CD4-positive, alpha-beta memory T cell (primary cell): ENCODE measurements at places on chromosomes 5 and 9. TPM values are rescaled to one million over a fixed set of nuclear protein-coding genes. Genes with fewer than 3 reads are reported as not detected.

Gene AMBP
- not detected for total RNA-seq

DNA sequence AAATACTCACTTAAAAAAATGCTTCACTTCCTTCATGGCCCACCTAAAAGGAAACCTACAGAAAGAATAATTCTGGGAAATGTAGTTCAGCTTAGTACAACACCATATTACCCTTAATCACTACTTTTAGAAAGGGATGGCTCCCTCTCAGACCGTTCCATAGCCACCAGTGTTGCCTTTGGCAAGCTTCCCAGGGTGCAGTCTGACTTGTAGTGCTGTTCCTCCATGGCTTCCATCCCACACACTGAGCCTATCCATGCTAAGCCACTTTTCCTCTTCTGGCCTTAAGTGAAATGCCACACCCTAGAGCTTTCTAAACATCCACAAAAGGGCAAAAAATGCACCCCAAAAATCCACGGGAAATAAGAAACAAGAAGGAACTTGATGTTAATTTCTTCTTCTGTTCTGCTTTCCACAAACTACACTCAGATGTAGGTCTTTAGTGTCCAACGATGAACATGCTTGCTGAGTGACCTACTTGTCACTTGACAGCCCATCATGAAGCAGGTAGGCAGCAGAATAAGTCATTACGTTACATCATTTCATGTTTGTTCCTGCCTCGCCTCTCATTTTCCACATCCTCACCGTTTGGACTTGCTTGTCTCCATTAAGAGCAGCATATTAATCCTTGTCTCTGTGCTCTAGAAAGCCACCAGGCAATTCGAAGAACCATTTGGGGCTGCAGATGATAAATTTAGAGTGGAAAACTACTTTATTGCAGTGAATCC lies 391.1 kb upstream of the GRAMD2B start:
- H3K4me1 ChIP-seq = no peaks in the 10 kb centered on the region
- H3K27ac ChIP-seq = no peak overlapping the region
- no peak overlapping the region for H3K4me3 ChIP-seq
- no peak for DNase-seq
- no peaks in the 10 kb centered on the region for H3K36me3 ChIP-seq

Gene SAXO1
- total RNA-seq = 0.29 TPM

- no peak for DNase-seq
- H3K27ac ChIP-seq = no peak overlapping the region
- H3K36me3 ChIP-seq = no peaks in the 10 kb centered on the region
- H3K4me1 ChIP-seq = no peaks in the 10 kb centered on the region
Observed at GRCh38 chr5:160799184-160799583, 52.8 kb downstream of the ATP10B start.

Gene G3BP1
- total RNA-seq = 189 TPM

DNA sequence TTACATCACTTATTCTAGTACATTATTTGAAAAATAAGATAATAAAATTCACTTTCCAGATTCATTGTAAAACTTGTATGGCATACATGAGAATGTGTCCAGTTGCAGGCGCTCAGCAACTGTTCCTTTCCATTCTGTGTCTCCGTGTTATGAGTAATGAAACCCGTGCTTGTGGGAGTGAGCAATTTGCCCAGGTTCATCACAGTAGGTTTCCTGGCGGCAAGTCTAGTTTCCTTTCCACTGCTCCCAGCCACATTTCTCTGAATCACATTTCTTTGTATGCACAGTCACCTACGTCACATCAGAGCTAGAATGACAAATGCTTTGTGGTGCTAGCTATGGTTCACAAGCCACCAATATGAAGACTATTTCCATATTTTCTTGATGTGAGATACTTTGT lies 39.9 kb downstream of the MOCS2 start:
- no peaks in the 10 kb centered on the region for H3K27me3 ChIP-seq
- H3K27ac ChIP-seq = no peak overlapping the region
- no peaks in the 10 kb centered on the region for H3K4me1 ChIP-seq
- no peaks in the 10 kb centered on the region for H3K36me3 ChIP-seq

DNA sequence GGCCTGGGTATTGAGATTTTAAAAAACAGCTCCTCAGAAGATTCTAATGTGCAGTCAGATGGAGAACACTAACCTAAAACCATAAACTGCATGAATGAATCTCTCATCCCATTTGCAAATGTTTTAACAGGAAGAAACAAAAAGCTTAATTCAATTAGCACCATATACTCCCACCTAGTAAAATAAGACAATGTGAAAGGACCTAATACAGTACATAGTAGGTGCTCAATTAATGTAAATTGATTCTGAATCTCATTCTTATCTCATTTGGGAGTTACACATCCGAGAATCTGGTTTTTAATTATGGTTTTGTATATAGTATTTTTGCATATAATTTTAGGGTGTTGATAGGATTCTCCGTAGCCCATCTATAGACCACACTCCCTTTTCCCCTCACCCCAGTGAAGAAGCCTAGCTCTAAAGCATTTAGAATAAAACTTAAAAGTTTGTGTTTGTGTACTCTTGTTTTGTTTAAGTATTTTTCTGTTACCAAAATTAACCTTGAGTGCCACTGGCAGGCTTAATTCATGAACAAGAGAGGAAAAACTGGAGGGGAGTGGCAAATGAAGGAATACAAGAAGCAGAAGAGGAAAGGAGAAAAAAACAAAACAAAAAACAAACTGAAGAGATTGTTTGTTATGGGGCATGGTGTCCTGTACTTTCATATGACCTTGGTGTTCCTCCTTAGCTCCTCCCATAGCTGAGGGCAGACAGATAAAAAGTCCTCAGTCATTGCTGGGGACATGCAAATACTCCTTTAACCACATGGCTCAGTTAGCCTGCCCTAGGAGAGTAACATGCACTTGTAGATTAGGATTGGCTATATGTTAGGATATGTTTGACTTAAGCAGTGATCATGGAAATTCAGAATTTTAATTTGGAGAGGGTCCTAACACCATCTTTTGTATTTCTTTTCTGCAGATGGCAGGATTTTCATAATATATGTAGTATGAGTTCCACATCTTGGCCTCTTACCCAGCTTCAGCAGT lies 1.2 kb downstream of the RNF14 start:
- DNase-seq = peak; percentile 49
- H3K27ac ChIP-seq = peak overlapping the region; percentile 96
- H3K4me1 ChIP-seq = peaks cover 28% of the 10 kb centered on the region
- peak overlapping the region; percentile 85 for H3K4me3 ChIP-seq
- H3K36me3 ChIP-seq = peaks cover 17% of the 10 kb centered on the region
- no peaks in the 10 kb centered on the region for H3K27me3 ChIP-seq

Gene PCDHA11
- not detected for total RNA-seq

DNA sequence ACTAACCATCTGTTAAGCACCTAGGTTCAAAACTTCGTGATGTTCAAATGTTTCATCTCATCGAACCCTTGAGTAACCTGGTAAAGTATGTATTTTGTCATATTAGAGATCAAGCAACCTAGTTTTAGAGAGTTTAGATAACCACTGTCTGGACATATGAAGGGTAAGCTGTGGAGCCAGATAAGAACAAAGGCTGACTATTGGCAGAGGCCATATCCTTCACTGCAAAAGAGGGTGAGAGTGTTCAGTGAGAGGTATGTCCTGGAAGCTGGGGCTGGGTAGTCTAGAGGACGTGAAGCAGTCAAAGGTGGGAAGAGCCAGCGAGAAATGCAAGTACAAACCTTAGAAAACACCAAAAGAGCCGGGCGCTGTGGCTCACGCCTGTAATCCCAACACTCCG lies 573.1 kb upstream of the KLF4 start:
- no peaks in the 10 kb centered on the region for H3K4me1 ChIP-seq
- no peak for DNase-seq
- H3K4me3 ChIP-seq = no peak overlapping the region
- H3K27me3 ChIP-seq = no peaks in the 10 kb centered on the region

DNA sequence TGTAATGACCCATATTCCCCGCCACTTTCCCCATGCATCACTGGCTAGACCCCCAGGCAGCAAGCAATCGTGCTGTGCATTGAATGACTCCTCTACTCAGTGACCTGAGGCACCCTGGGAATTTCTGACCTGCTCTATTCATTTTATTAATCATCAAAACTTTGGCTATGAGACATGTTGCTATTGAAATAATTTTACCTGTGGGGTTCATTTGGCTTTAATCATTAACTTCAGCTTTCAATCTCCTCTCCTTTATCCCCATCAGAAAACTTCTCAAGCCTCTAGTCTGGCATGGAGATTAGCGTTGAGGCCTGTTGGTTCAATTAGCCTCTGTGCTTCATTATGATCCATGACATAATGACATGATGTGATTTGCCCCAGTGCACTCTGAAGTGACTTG lies 429.0 kb downstream of the ZNF608 start:
- no peak overlapping the region for H3K27ac ChIP-seq
- H3K27me3 ChIP-seq = no peaks in the 10 kb centered on the region
- H3K36me3 ChIP-seq = no peaks in the 10 kb centered on the region
- no peak for DNase-seq
- no peaks in the 10 kb centered on the region for H3K4me1 ChIP-seq
- no peak overlapping the region for H3K4me3 ChIP-seq

DNA sequence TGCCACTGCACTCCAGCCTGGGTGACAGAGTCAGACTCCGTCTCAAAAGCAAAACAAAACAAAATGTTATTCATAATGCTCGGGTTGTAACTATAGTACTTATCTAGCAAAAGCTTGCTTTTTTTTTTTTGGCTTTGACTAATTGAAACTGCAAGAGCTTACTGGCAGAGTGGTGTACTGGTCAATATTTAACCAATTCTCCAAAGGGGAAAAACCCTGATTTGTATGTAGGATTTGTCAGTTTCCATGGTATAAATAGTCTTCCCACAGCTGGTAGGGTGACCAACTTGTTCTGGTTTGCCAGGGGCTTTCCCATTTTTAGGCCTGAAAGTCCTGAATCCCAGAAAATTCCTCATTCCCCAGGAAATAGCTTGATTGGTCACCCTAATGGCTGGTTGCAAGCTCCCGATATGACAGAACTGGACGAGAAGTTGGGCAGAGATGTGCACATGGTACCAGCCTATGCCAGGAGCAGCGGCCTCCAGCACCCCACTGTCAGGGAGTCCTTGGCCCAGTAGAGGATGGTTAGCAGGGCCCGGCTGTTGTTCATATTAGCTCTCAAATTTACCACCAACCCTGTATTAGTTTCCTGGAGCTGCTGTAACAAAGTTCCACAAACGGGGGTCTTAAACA lies 58.0 kb downstream of the FXN start:
- no peaks in the 10 kb centered on the region for H3K4me1 ChIP-seq
- H3K4me3 ChIP-seq = no peak overlapping the region
- H3K36me3 ChIP-seq = no peaks in the 10 kb centered on the region
- no peak for DNase-seq
- no peaks in the 10 kb centered on the region for H3K27me3 ChIP-seq

DNA sequence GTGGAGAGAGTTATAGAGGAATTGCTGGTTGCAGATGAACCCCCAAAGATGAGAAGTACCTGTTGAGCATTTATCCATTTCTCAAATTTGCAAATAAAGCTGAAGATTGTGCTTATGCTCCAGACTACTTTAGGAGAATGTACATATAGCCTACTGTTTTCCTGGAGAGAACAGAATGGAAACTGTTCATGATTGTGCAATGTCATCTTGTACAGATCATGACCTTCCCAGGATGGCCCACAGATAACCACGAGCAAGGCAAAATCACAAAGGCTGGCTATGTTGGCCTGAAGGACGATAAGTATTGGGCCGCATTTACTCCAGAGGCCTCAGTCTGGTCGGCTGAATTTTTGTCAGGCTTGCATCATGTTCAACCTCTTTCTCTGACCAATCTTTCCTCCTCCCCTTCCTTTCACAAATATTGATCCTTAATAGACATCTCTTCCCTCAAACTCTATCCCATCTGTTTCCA lies 28.5 kb upstream of the RICTOR start:
- no peak overlapping the region for H3K4me3 ChIP-seq
- no peak overlapping the region for H3K27ac ChIP-seq
- peaks cover 26% of the 10 kb centered on the region for H3K4me1 ChIP-seq
- H3K27me3 ChIP-seq = no peaks in the 10 kb centered on the region
- DNase-seq = no peak
- H3K36me3 ChIP-seq = peaks cover 24% of the 10 kb centered on the region

Gene TMEM174
- total RNA-seq = not detected

GRCh38 chr9:3237121-3237520 lies 288.7 kb downstream of the RFX3 start:
- H3K4me1 ChIP-seq = no peaks in the 10 kb centered on the region
- no peak overlapping the region for H3K27ac ChIP-seq
- H3K4me3 ChIP-seq = no peak overlapping the region

GRCh38 chr9:131622523-131622922 lies 77.2 kb downstream of the PRRT1B start:
- no peak overlapping the region for H3K4me3 ChIP-seq
- no peak overlapping the region for H3K27ac ChIP-seq
- DNase-seq = no peak
- H3K36me3 ChIP-seq = peaks cover 71% of the 10 kb centered on the region
- peaks cover 24% of the 10 kb centered on the region for H3K4me1 ChIP-seq

- no peaks in the 10 kb centered on the region for H3K36me3 ChIP-seq
- H3K27ac ChIP-seq = no peak overlapping the region
- DNase-seq = no peak
- H3K4me3 ChIP-seq = no peak overlapping the region
Observed at GRCh38 chr5:120599576-120599975, 135.5 kb downstream of the PRR16 start.

GRCh38 chr5:33937017-33937706 lies 976 bp downstream of the RXFP3 start:
- H3K4me3 ChIP-seq = no peak overlapping the region
- DNase-seq = no peak
- H3K36me3 ChIP-seq = no peaks in the 10 kb centered on the region

- H3K36me3 ChIP-seq = no peaks in the 10 kb centered on the region
- no peak overlapping the region for H3K4me3 ChIP-seq
- H3K27me3 ChIP-seq = no peaks in the 10 kb centered on the region
- no peaks in the 10 kb centered on the region for H3K4me1 ChIP-seq
Observed at GRCh38 chr5:115150512-115150911, 19.2 kb downstream of the TRIM36 start.

GRCh38 chr5:83720836-83721537 lies at the start of gene HAPLN1:
HAPLN1 (minus strand) TSS chr5:83720855; CDS start chr5:83673523, 47,332 bp downstream.
- H3K36me3 ChIP-seq = no peaks in the 10 kb centered on the region
- H3K27me3 ChIP-seq = peaks cover 13% of the 10 kb centered on the region

DNA sequence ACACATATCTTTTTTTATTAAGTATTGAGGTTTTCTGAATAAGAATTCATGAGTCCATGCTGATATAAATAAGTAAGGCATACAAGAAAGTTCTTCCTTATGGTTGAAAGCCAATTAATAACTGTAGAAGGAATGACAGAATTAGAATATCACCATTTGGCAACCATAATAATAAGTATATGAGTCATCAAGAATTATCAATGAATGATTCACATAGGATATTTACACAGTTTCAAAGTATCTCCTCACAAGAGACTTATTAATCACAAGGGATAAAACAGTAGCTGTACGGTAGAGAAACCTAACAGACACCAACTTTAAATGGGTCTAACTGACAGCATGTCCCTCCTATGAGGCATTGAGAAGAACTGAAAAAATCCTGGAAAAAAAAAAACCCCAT lies 161.6 kb downstream of the NR3C1 start:
- H3K4me3 ChIP-seq = no peak overlapping the region
- no peak overlapping the region for H3K27ac ChIP-seq
- no peaks in the 10 kb centered on the region for H3K27me3 ChIP-seq
- no peak for DNase-seq
- H3K36me3 ChIP-seq = no peaks in the 10 kb centered on the region

DNA sequence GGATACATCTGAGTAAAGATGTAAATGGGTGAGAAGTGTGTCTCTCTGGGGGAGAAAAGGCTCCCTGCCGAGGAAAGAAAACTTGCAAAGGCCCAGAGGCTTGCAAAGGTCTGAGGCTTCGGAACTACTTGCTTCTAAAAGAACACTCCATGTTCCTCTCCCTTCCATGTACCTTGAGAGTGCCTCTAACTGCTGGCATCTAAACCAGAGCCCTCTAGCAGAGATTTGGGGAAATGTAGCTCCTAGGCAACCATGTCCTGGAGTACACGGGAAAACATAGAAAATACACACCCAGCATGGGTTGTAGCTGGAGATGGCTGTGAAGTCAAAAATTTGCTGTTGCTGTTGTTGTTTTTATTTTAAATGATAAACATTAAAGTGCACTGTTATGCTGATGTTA lies 151.6 kb downstream of the SYK start:
- no peaks in the 10 kb centered on the region for H3K4me1 ChIP-seq
- no peak for DNase-seq

Gene MEGF10
- total RNA-seq = not detected
